ENCODE measurements at places on chromosomes 7 and 10. TPM values are rescaled to one million over a fixed set of nuclear protein-coding genes. Genes with fewer than 3 reads are reported as not detected.

CALHM3 gene
- not detected for polyA plus RNA-seq

NAPEPLD gene
- polyA plus RNA-seq: 5.4 TPM

ZNF503 gene
- 4.5 TPM for polyA plus RNA-seq

ARHGEF35 gene
- 0.02 TPM for polyA plus RNA-seq

MKI67 gene
- 7.5 TPM for polyA plus RNA-seq

NANOS1 gene
- polyA plus RNA-seq: 0.86 TPM

OGDHL gene
- polyA plus RNA-seq: 25.4 TPM

PRKCQ gene
- polyA plus RNA-seq: 0.18 TPM

PFKFB3 gene
- 33.0 TPM for polyA plus RNA-seq

All from SK-N-SH (cell line).